Activated CD4-positive, alpha-beta T cell treated with anti-CD3 and anti-CD28 coated beads, Interleukin-2, Interleukin-4, amounts not matched to agents 100 ng/mL and 50 ng/mL, durations not matched to agents 16 hours and 8 hours (primary cell): ENCODE measurements at places on chromosomes 5 and 9.
A peak's percentile ranks its signal among the peaks of the same experiment; 100 is the strongest.

GRCh38 chr5:142151436-142152383, 43.1 kb downstream of the NDFIP1 start:
- DNase-seq = peak; percentile 61

GRCh38 chr9:85514256-85514655, 227.5 kb downstream of the AGTPBP1 start:
- no peak for DNase-seq

GRCh38 chr9:95936579-95937075, 61.1 kb downstream of the ERCC6L2 start:
- DNase-seq = no peak

DNA sequence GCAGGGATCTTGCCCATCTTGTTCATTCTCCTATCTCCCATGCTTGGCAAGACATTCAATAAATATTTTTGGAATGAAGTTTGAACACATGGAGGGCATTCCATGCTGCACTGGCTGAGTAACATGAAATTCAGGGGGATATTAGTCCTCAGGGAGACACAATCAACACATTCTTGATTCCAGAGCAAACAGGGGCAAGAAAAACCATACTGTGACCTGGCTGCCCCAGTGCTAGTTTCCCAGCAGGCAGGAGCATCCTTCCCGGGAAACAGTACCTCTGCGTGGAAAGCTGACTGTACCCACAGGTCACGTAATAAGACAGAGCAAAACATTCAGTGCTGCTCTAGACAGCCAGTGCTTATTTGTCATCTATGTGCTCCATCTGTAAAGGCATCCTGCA, 66.3 kb upstream of the SPOCK1 start:
- DNase-seq = no peak

- DNase-seq = peak; percentile 84
These were observed at the start of gene ZNF354B for GRCh38 chr5:178859625-178860521. ZNF354B (plus strand) TSS chr5:178859953; CDS start chr5:178861048, 1,095 bp downstream.

- DNase-seq = no peak
These were observed 70.2 kb upstream of the PLEKHG4B start for GRCh38 chr5:21654-22233.
